ENCODE measurements at places on chromosomes 5 and 9.

DNA sequence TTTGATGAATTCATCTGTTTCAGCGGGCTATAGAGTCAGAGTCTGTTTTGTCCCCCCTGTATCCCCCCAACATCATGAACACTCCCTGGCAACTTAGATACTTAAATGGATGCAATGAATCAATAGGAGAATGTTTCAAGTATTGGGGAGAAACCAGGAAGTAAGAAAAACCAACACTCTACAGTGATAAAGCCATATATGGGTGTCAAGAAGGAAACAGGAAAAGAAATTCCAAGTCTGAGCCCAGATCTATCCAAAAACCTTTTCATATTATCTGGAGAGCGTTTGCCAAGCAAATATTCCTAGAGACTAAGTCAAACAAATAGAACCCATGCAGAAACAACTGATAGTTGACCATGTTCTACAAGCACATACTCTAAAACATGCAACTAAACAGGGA is 2.3 kb upstream of the GNAQ start:
- DNase-seq, result no peak

DNA sequence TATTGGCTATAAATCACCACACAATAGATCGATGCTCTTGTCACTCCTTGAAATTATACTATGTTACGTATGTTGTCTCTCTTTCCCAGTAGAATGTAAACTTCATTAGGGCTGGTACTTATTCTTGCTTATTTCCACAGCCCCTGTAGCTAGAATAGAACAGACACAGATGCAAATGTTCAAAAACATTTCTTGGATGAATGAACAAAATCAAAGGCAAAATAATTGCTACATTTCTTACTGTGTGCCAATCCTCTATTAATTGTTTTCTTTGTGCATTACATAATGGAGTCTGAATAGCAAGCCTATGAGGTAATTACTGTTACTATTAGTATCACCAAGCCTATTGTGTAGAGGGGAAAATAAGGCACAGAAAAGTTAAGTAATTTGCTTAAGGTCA is 725 bp upstream of the OR13C2 start:
- no peak for DNase-seq

DNA sequence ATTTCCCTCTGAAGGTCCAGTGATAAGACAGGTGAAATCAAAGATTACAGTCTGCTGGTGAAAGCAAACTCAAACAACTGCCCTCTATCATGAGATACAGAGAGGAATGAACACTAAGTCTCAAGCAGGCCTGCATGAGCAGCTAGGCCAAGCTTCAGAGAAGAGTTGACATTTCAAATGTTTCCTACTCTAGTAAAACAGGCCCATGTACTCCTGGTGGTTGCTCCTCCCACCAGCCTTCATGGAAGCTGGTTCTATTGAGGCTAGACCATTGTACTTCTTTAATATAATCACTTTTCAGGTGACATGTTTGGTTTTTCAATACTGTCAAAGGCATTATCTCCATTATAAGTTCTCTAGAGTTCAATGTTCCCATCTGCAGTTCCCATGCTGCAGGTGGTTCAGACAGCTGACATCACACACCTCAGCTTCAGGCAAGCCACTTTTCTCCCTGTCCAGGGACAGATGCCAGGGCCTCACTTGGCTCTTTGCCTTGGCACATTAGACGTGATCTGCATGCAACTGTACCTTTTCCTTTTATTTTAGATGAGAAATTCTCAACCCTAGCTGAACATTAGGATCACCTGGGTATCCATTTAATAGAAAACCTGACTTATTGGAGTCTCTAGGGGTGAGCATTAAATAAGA is 89.8 kb downstream of the PIK3R1 start:
- no peak for DNase-seq

DNA sequence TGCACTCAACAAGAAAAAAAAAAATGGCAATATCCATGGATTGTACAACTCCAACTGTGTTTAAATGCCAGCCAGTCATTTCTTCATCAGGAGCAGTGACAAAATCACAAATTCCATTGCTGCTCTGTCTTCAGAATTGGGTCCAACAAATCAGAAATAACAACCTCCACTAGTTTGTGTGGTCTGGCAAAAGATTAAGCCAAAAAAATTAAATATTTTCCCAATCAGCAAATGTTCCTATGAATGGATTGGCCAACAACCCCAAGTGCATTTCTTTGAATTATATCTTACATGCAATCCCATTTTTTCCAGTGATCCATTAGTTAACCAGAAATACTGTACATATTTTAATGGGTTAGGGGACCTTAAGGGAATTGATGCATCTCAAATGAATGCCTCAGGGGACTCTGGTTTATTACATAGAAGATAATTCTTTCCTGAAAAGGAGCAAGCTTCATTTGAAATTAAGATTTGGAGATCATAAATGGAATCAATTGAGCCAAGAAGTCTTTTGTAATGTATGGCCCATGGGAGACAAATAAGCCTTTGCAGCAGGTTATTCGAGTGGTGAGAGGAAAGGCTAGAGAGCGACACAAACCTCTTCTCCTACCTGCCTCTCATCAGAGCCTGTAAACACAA is 131.8 kb downstream of the TLE1 start:
- no peak for DNase-seq

GRCh38 chr9:136103651-136104487 is 8.8 kb upstream of the NACC2 start:
- DNase-seq, result no peak

GRCh38 chr9:8651846-8652215 is 852.3 kb upstream of the DMAC1 start:
- DNase-seq, result no peak

GRCh38 chr5:127802477-127802865 is 99.3 kb downstream of the CCDC192 start:
- no peak for DNase-seq

DNA sequence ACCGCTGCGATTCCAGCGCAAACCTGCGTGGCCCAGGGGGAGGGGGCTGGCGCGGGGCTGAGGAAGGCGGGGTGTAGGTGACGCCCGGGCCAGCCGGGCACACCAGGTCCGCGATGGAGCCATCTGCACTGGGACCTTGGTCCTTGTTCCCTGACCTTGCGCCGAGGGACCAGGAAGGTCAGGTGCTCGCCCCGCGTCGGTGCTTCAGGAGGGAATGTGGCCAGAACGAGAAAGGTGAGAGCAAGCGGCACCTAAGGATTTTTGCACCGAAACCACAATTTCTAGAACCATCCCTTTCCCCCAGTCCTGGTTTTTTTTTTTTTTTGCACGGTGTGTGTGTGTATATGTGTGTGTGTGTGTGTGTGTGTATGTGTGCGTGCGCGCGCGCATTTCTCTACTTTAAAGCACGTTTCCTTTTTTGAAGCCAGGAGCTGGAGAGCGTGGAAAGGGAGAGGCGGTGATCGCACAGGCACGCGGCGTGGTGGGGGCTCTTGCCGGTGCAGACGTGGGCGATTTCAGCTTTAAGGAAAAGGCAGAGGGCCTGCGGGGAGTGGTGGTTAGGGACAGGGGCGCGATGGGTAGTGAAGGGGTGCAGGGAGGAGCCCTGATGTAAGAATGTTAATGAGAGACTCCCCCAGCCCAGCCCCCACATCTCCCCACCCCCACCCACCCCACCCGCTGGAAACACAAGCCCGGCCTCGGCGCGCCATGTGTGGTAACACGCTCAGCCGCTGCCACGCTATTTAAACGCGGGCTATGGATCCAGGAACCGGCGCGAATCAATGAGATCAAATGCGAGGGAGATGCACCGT is at the start of gene NPR3:
Gene NPR3, plus strand, starts transcription at position 772 of the 812 bp plus-strand sequence. CDS start 456 bp downstream, outside the sequence.
- no peak for DNase-seq

- no peak for DNase-seq
Observed at GRCh38 chr5:17203329-17204132, 13.9 kb upstream of the BASP1 start.

GRCh38 chr9:129841071-129841470 is 5.8 kb downstream of the USP20 start:
- no peak for DNase-seq

Data from CD4-positive, alpha-beta T cell treated with Interferon gamma for 1 hour (primary cell).